Heart left ventricle (tissue), 16 donors: ENCODE measurements at places on chromosomes 4 and X. TPM values are rescaled to one million over a fixed set of nuclear protein-coding genes. Genes with fewer than 3 reads are reported as not detected.

CD38 gene
- 1.8 TPM for polyA plus RNA-seq

PABPC4L gene
- polyA plus RNA-seq = 0.30 TPM

GRCh38 chr4:111991797-111992196 is 153.5 kb upstream of the FAM241A start:
- no peak for DNase-seq

- peak; percentile 39 for DNase-seq
These were observed at the start of gene MID2 for GRCh38 chrX:107825698-107826237. Gene MID2 (plus strand): TSS chrX:107825866. CDS start chrX:107826427, 561 bp downstream.

- no peak for DNase-seq
These were observed 198.0 kb downstream of the CBR4 start for GRCh38 chr4:168811786-168812651.

DNA sequence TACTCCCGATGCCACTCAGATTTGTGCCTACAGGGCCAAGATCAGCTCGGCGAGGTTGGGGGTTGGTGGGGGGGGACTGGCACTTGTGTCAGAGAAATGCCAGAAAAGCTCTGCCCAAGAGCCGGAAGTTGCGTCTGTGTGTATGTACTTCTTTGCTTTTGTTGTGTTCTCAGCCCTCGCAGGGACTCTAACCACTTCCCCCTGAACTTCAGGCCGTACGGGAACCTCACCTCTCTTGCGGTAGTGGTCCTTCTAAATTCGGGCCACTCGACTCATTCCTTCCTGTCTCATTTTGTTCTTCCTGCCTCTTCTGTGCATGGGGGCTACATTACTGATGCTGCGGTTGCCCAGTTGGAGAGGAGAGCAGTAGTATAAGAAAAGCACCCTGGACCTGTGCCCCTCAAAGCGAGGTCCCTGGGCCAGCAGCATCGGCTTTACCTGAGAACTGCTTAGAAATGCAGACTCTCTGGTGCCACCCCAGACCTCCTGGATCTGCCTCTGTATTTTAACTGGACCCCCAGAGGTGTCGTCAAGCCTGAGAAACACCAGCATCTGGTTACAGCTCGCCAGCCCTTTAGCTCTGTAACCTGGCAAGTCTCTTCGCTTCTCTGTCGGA is 146.3 kb upstream of the RPS6KA3 start:
- peak; percentile 42 for DNase-seq

GRCh38 chrX:124289443-124289842 is 43.0 kb upstream of the TEX13D start:
- no peak for DNase-seq

GRCh38 chr4:78949735-78950134 is 10.5 kb upstream of the PAQR3 start:
- DNase-seq = no peak

- DNase-seq = no peak
These were observed 70.5 kb upstream of the IRF2 start for GRCh38 chr4:184544788-184545409.
